ENCODE measurements at places on chromosomes 3 and 15.

- DNase-seq, result no peak
Observed at GRCh38 chr15:42994546-42994945, 74.0 kb upstream of the TTBK2 start.

- no peak for DNase-seq
Observed at GRCh38 chr3:153096731-153097131, 65.3 kb upstream of the RAP2B start.

- no peak for DNase-seq
Observed at GRCh38 chr3:40653001-40653400, 128.2 kb downstream of the ZNF621 start.

DNA sequence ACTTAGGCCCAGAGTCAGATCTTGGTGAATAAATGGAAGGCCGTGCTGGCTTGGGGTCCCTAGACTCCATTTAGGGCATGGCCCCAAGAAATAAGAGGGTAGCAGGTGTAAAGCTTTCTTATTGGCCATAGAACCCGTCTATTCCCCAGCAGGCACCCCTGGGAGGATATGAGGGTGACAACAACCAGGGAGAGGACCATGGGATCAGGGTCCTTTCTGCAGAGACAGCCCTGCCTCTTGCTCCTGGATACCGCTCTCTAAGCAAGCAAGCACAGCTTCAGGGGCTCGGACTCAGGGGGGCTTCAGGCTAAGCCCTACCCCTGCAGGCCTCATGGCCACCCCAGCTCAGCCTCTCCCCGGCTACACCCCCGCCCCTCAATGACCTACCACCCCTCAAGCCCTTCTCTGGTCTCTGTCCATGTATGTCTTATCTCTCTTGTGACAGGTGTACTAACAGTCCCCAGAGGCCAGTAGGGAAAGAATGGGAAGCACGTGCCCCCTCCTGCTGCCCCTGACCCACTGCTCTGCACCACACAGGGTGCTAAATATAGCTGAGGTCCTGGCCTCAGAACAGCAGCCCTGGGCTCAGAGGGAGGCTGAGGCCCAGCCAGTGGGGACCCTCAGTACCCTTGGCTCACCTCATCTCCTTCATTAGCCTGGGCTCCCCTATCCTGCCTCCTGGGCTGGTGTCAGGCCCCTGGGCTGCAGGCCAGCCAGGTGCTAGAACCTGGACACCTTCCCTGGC is 1.9 kb downstream of the XIRP1 start:
- no peak for DNase-seq

DNA sequence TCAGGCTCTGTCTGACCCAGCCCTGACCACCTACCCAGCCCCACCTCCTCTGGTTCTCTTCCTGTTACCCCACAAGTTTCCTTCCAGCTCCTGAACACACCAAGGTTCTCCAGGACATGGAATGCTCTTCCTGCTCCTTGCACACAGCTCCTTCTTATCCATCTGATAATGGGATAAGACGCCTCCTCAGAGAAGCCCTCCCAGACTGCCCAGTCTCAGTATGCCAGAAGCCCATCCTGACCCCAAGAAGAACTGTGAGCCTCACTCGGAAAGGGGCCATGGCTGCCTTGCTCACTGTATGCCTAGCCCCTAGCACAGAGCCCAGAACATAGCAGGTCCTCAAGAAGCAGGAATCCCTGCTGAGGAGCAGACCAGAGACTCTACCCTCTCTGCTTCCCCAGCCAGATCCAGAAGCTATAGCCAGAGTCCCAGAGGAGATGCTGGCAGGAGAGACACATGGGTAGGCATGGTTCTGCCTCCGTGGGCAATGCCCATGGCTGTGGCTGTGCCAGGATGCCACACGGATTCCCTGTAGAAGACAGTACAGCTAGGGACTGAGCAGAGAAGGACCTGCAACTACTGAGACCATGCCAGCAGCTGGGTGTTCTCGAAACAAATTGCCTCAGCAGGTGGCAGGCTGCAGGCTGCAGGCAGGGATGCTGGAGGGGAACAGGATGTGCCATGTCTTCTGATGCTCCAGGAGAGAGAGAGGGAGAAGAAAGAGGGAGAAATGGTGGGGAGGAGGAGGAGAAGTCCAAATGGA is 74.0 kb upstream of the LINGO1 start:
- DNase-seq, result no peak

GRCh38 chr15:68377766-68378165 is 54.2 kb downstream of the ITGA11 start:
- no peak for DNase-seq

All from iPS-NIHi11 (cell line).